Fibroblast of the aortic adventitia (primary cell): ENCODE measurements at places on chromosomes 11 and 22.

DNA sequence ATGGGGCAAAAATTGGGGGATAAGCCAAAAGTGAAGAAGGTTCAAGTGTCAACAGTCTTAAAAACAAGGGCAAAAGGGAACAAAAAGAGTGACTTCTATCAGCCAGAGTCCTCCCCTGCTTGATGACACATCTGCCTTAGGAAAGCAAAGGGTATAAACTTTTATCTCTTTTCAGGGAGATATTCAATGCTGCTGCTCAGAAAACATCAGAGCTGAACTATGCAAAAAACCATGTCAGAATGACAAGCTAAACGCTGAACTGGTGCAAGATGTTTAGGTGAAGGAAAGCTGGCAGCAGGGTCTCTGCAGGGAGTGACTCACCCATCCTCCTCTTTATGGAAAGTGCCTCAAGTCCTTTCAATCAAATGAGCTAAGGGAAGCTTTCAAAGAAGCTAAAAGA, 24.7 kb downstream of the ALG9 start:
- peak; percentile 68 for DNase-seq

DNA sequence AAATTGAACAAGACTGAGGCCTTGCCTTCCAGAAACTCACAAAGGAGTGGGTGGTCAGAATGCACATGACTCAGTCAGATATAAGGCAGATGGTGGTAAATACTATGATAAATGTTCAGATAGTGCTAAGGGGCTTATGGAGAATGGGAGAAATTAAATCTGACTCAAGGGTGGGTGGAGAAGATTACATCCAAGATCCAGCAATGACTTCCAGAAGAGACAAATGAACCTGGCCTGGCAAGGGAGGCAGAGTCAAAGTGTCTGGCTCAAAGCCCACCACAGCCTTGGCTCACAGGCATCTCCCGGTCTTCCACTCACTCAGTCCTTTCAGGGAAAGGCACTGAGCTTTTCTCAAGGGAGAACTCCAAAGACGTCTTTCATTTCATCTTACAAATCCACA, 6.1 kb upstream of the ZBTB16 start:
- no peak for DNase-seq

DNA sequence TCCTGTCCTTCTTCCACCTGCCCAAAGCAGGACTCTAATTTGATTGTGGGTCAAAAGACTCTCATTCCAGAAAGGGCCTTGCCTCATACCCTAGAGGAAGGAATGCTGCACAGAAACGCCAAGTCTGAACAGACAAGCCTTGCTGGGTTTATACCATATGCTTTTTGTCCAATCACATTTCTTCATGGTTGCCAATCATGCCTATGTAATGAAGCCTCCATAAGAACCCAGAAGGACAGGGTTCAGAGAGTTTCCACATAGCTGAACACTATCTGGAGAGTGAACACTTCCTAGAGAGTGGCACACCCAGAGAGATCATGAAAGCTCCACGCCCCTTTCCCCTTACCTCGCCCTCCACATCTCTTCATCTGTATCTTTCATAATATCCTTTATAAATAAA, 4.8 kb upstream of the SAA2 start:
- peak; percentile 6 for DNase-seq

GRCh38 chr11:20388096-20389055, 860 bp downstream of the PRMT3 start:
- DNase-seq: peak; percentile 19

- no peak for DNase-seq
These were observed 63.4 kb upstream of the CLPB start for GRCh38 chr11:72497731-72498130.

GRCh38 chr11:33988586-33989370, 62.8 kb upstream of the CAPRIN1 start:
- no peak for DNase-seq

GRCh38 chr11:94741022-94741679, 27.0 kb upstream of the AMOTL1 start:
- DNase-seq: peak; percentile 63

GRCh38 chr22:26689513-26690301, 32.3 kb downstream of the MIAT start:
- DNase-seq: no peak

DNA sequence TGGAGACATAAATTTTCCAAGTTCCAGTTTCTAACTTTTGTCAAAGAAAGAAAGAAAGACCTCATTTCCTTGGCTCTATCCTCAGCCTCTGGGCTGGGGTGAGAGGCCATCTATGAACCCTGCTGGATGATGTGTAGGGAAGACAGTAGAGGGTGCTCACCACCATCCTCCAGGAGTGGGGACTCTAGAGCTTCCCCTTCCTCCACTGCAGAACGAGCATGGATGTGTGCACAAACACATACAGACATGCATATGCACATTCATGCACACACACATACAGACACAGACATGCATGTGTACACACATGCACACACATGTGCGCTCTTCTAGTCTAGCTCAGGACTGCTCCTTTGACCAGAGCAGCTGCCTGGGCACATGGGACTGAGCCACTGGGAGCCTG, 565.8 kb downstream of the BUD13 start:
- no peak for DNase-seq

DNA sequence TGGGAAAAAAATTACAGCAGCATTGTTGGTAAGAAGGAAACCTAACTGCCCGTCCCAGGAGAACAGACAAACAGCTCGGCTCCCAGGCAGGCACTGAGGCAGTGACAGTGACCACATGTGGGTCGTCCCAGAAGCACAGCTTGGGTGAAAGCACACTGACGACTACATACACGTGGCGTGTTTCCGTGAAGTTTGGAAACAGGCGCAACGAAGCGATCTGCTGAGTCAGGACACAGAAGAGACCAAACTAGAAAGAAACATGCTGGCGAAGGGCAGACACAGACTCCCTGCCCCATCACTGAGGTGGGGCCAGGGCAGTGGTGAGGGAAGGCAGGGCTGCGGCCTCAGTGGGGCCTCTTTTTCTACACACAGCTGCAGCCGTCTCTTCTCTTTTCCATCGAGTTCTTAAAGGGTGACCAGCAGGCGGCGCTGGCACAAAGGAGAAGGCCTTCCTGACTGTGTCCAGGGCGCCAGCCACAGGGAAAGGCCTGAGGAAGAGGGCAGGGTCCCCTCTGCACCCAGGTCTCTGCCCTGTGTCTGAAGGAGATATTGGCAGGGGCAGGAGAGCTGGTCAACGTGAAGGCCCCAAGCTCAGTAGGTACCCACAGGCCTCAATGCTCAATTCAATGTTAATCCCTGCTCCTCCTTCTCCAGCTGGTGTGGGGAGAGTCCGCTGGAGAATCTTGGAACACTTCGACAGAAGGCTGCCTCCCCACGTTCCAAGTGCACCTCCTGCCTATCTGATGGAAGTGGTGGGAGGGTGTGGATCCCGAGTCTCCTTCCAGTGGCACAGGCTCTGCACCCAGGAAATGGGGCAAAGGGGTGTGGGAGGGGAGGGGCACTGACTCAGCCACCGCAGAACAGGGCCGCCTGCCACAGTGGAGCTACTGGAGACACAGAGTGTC, 19.9 kb downstream of the CARS1 start:
- peak; percentile 65 for DNase-seq

- no peak for DNase-seq
These were observed 654.6 kb upstream of the API5 start for GRCh38 chr11:42657169-42657568.

- peak; percentile 76 for DNase-seq
These were observed 20.5 kb downstream of the UBE2L3 start for GRCh38 chr22:21587803-21588611.

GRCh38 chr22:35479359-35479758, 61.3 kb upstream of the RASD2 start:
- DNase-seq: no peak

GRCh38 chr11:107453594-107454286, 3.9 kb downstream of the CWF19L2 start:
- DNase-seq: no peak

GRCh38 chr22:37119872-37120271, 10.4 kb upstream of the TMPRSS6 start:
- DNase-seq: no peak

DNA sequence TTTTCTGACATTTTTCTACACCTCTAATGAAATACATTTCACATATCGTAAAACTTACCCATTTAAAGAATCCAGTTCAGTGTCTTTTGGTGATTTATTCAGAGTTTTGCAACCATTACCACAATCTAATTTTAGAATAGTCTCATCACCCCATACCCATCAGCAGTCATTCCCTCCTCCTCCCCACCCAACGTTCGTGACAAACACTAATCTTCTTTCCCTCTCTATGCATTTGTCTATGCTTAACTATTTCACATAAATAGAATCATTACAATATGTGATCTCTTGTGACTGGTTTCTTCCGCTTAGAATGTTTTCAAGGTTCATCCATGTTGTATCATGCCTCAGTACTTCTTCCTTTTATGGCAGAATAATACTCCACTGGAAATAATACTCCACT, 9.5 kb downstream of the TTC28 start:
- DNase-seq: no peak

DNA sequence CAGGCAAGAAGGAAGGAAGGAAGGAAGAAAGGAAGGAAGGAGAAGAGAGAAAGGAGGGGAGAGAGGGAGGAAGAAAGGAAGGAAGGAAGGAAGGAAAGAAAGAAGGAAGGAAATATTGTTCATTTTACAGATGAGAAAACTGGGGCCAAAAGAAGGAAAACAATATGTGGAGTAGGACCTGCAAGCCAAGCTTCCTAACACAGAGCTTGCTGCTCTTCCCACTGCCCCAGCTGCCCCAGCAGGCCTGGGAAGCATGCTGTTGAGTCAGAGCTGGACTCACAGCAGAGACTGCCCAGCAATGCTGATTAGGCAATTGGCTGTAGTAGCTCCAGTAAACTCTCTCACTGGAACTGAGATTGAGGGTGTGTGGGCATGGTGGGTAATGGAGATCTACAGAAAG, 42.6 kb upstream of the SMCO4 start:
- peak; percentile 45 for DNase-seq

DNA sequence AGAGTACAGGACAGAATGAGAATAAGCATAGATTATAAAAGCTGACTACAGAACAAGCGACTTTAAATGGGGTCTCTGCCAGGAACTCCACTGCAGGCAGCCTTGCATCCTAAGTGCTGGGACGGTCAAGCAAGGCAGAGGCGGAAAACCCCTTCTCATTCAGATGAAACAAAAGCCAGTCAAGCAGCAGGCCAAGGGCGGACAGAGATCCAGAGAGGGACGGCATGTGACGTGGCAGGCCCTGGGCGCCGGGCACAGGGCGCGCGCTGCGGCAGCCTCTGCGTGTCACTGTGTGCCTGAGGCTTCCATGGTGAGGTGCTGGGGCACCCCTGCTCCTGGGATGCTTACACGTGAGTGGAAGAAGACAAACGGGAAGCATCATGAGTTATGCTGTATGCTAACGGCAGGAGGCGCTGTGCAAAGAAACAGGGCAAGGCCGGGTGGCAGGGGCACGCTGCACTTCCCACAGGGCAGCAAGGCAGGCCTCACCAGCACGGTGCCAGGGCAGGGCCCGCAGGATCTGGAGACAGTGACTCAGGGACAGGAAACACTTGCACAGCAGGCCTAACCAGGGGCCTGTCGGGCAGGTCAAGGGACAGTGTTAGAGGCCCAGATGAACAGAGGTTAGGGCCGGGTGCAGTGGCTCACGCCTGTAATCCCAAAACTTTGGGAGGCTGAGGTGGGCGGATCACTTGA, 6.2 kb downstream of the TOLLIP start:
- DNase-seq: no peak

DNA sequence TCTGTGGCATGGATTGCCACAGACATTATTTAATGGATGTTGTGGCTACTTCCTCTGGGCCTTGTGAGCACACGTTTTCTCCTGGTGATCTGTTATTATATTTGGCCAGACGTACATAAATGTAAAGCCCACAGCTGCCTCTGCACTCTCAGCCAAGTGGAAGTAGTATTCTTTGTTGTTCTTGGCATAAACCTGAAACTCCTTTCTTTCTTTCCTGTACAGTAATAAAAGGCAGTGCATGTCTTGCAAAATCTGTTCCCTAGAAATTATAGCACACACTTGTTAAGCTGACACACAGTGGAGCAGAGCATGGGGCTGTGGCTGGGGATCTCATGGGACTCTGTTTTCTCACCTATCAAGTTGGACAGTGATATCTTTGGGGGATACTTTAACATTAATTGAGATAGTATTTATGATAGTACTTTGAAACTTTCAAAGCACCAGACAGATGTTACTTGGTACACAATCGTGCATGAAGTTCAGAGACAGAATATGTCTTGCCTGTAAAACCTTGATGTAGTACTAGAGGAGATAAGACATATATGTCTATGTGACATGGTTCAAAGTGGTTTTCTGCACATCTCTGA, 20.9 kb downstream of the PANX1 start:
- DNase-seq: peak; percentile 86

DNA sequence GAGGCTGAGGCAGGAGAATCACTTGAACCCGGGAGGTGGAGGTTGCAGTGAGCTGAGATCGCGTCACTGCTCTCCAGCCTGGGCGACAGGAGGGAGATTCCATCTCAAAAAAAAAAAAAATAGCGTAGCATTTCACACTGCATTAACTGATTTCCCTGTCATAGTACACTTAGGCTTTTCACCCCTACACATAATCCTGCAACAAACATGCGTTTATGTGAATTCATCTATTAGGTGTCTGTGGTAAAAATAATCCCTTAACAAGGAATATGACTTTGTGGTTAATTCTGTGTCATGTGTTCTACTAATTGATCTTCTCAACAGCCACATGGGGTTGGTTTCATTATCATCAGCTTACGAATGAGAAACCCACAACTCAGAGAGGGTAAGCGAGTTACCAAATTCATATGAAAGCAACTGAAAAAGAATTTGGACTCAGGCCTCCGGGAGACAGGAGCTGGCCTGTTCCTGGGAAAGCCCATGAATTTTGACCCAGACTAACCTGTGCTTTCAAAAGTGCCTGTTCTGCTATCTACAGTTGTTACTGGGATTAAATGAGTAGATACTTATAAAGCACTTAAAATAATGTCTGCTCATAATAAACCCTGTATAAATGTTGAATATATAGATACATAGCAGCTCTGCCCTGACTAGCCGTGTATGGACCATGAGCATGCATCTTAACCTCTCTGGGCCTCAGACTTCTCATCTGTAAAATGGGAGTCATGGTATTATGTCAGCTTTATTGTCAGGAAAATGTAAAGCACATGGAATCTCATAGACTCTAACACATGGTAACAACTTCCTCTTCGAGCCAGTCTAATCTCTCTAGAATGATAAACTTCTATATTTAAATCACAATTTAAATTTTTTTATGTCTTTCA, 36.6 kb downstream of the KCNJ1 start:
- no peak for DNase-seq

DNA sequence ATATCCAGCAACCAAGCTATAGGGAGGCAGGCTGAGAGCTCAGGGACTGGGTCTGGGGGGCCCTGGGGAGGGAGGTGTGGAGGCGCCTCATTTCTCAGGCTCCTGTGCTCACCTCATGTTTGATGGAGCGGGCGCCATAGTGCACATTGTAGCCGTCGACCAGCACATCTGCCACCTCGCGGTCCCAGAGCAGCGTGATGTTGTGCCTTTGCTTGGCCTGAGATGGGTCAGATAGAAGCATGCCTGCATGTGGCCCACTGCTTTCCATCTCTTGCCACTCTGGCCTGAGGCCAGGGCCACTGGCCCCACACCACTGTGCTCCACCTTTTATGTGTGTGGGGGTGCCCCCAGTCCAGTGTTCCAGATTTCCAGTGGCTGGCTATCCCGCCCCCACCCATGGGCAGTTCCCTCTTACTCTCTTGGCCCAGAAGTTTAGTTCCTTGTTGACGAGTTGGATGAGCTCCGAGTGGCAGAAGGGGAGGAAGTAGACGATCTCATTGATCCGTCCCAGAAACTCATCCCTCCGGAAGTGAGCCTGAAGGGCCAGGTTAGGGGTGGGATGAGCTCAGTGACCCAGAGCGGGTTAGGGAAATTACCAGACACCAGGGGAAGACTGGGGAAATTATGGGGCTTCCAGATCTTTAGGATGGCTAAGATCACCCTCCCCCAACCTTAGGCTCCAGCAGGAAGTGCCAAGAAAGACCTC, 50.1 kb upstream of the PHOX2A start:
- DNase-seq: no peak

GRCh38 chr11:122209619-122210366, 93.8 kb upstream of the BLID start:
- peak; percentile 98 for DNase-seq
